ENCODE measurements at places on chromosomes 6 and 20. TPM values are rescaled to one million over a fixed set of nuclear protein-coding genes. Genes with fewer than 3 reads are reported as not detected.

Gene BPIFB2
- total RNA-seq = not detected

Gene KHDC1L
- total RNA-seq = 0.33 TPM

Gene TMEM74B
- not detected for total RNA-seq

Gene RGS17
- 5.2 TPM for total RNA-seq

Gene OXT
- total RNA-seq = not detected

Gene METTL24
- 6.6 TPM for total RNA-seq

Gene LGSN
- total RNA-seq = not detected

Gene KIAA0408
- 0.98 TPM for total RNA-seq

Gene HS3ST5
- total RNA-seq = not detected

Gene GRM1
- 0.25 TPM for total RNA-seq

Gene GJA10
- not detected for total RNA-seq

Gene EGFL8
- total RNA-seq = 8.9 TPM

Gene FHL5
- total RNA-seq = not detected

Gene KCNK16
- not detected for total RNA-seq

Gene TBXT
- total RNA-seq = not detected

Gene RPS6KA2
- 57.4 TPM for total RNA-seq

Data from mesangial cell (primary cell).